ENCODE measurements at places on chromosomes 3 and 15.
A peak's percentile ranks its signal among the peaks of the same experiment; 100 is the strongest.

- no peak for DNase-seq
Measured at GRCh38 chr3:100759950-100760349, 50.7 kb downstream of the TFG start.

- no peak for DNase-seq
Measured at GRCh38 chr3:12198301-12198700, 39.6 kb upstream of the TIMP4 start.

DNA sequence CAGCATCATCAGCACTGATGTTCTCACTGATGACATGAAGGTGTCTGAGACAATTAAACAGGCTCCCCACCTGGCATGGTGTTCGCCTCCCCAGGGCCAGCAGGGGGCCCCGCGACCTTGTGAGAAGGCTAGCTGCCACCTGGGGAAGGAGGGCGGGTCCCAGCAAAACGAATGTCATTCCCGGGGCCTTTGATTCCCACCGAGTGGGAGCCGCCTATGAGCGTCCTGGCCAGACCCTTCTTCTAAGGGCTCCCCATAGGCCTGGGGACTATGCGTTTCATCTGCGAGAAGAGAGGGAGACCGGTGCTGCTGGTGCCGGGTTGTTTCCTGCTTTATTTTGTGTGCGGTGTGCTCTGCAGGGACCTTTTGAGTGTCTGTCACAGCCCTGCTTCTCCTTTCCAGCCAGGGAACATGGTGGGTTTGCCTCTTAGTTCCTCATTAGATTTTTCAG is 20.5 kb upstream of the MINDY4B start:
- DNase-seq, result peak; percentile 51

- DNase-seq, result no peak
Measured at GRCh38 chr15:27166917-27167316, 195.9 kb downstream of the GABRG3 start.

DNA sequence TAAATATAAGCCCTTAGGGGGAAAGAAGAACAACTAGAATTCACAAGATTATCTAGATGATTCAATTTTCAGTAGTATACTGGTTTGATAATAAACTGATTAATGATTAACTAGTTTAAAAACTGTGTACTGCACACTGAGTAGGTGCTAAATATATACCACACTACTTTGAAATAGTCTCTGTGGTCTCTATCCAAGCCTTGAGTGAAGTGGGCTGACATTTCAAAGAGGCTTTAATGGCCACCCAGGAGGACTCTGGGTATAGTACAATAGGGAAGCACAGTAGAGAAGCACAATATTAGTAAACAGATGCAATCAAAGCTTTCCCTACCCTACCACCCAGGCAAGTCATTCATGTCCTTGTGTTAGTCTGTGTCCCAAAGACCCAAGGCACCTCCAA is 46.7 kb downstream of the FILIP1L start:
- DNase-seq, result no peak

DNA sequence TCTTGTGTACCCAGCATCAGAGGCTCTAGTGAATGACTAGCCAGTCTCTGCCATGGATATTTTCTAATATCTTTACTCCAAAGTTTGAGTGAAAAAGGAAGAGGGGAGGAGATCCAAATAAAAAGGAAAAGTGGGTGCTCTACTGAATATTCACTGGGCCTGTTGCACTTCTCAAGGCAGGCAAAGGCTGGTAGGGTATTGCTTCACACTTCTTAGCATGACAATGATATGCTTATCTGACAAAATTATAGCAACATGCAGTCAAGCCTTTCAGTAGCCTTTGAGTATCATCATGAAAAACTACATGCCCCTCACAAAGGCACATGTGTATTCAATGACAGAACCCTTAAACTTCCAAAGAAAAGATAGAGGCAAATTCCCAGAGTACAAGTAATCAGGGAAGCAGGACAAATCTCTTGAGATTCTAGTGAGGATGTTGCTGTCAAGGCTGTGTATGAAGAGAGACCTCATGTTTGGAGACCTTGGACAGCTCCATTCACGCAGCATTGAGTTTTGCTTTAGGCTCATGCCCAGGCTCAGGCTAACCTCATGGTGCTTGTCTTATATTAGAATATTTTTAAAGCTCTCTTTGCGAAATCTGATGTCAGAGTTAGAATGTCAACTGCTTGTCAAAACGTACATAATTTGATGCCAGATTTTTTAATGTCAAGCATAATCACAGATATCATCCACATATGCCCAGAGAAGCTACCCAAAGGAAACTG is 506.9 kb downstream of the OCA2 start:
- DNase-seq, result no peak

Measured in erythroblast (primary cell).